ENCODE measurements at places on chromosomes 2 and 18.
A peak's percentile ranks its signal among the peaks of the same experiment; 100 is the strongest.

DNA sequence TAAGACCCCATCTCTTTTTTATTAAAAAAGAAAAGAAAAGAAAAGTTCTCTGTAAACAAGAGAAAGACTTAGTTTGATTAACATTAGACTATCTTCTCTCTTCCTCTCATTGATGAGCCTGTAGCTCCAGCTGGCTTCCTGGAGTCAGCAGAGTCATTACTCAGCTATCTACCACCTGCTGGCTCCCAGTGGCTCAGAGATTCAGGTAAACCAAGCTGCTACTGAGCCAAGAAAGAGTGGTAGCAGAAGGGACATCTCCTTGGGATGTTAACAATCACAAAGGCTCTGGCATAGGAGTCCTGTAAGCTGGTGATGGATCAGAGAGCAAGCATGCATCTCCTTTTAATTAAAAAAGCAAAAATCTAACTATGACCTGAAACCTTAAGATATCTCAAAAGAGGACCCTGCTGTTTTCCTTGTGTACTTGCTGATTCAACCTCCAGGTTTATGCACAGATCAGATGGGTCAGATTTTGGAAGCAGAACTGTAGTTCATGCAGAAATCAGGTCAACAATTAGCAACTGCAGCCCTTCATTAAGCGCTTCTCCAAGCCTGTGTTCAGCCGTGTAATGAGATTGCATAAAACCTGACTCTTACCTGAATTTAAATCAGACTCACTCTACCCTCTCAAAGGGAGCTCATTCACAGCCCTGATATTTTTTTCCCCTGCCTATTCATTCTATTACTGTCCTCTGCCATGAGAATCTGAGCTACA, 225.8 kb downstream of the RNF152 start:
- DNase-seq = no peak

DNA sequence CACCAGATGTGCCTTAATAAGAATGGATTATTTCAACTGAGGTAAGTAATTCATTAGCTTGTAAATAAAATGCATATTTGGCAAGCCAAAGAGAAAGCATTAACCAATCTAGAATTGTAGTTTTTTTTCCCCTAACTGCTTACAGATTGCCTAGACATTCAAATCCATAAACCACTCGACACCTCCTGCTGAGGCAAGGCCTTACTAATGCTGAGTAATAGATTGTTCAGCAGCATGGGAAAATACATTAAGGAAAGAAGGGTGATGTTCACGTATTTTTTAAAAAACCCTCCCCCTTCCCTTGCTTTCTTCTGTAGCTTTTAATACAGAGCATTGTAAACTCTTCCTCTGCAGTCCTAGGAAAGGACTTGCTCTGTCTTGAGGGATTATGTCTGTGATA, 17.0 kb upstream of the LINC00305 start:
- DNase-seq = peak; percentile 92

- DNase-seq = peak; percentile 86
These were observed 29.7 kb downstream of the XDH start for GRCh38 chr2:31384771-31385276.

DNA sequence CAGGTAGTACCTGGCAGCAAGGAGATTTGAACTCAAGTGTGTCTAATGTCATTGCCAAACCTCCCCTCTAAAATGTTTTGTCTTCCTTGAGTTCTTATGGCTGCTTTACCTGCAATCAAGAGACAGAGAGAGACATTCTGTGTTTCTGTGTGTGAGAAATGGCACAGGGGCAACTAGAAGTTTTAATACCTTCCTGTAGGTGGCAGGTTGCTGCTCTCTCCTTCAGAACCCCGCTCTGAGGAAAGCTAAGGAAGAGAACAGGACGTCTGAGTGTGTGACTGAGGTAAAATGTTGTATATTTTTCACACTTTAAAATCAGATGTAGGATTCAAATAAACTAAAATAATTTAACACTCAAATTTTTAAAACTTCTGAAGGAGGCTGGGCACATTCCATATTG, 19.2 kb downstream of the DTNA start:
- no peak for DNase-seq

DNA sequence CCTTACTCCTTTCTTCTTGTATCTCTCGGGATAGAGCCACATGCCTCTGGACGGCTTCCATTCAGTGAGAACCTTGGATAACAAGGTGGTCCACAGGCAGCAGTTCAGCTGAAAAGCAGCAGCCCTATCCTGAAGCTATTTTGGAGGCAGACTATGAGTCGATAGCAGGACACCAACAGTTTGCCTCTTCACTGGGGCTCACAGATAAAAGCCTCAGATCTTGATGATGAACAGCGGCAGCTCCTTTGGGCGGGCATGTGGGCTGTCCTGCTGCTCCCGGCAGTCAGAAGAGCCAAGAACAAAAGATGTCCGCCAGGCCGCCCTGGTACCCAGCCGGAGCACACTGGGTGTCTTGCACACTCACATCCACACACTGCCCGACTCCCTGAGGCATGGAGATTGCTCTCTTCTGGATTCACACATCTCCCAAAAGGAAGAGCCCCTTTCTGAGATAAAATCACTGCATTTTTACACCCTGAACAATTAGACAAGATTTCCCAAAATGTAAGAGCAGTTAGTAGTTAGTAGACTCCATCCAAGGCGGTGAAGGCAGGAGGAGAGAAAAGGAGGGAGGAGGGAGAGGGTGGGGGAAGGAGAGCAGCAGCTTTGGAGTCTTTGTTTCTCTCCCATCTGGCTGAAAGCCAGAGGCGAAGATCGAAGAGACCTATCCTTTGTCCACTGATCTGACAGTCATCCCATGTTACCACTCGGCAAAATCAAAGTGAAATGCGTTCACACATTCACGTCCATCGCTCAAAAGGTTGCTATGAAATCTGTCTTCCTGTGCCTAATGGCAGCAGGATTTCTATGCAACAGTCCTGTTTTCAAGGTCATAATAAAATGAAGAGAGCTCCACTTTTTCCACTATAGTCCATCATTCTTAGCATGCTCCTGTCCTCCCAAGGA, 90.1 kb upstream of the KLF7 start:
- no peak for DNase-seq
